ENCODE measurements at places on chromosomes 12 and 14.

GRCh38 chr12:117494833-117495655, 133.6 kb upstream of the NOS1 start:
- H3K4me3 ChIP-seq: no peak overlapping the region
- no peaks in the 10 kb centered on the region for H3K27me3 ChIP-seq
- no peaks in the 10 kb centered on the region for H3K4me1 ChIP-seq
- no peak overlapping the region for H3K27ac ChIP-seq

GRCh38 chr12:68779280-68779679, 28.7 kb upstream of the MDM2 start:
- no peak overlapping the region for H3K27ac ChIP-seq
- H3K36me3 ChIP-seq: no peaks in the 10 kb centered on the region
- DNase-seq: no peak
- H3K4me3 ChIP-seq: no peak overlapping the region
- H3K4me1 ChIP-seq: no peaks in the 10 kb centered on the region
- H3K27me3 ChIP-seq: no peaks in the 10 kb centered on the region

DNA sequence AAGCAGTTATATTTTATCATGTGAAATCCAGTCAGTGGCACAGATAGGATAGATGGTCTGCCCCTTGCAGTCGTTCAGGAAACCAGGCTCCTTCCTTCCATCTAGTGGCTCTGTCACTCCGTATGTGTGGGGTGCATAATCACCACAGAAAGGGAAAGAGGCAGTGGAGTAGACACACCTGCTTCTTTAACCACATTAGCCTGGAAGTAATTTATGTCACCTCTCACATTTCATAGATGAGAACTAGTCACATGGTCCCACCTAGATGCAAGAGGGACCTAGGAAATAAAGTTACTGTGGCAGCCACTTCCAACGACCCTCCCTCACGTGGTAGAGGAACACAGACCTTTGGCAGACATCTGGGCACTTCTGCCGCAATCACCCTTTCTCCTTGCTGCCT, 14.2 kb upstream of the RNU6-8 start:
- H3K36me3 ChIP-seq: no peaks in the 10 kb centered on the region
- H3K27me3 ChIP-seq: no peaks in the 10 kb centered on the region
- H3K4me3 ChIP-seq: no peak overlapping the region
- no peak overlapping the region for H3K27ac ChIP-seq
- no peak for DNase-seq

GRCh38 chr12:52141306-52141705, 50.5 kb downstream of the KRT80 start:
- no peak for DNase-seq
- no peaks in the 10 kb centered on the region for H3K27me3 ChIP-seq
- no peaks in the 10 kb centered on the region for H3K4me1 ChIP-seq

DNA sequence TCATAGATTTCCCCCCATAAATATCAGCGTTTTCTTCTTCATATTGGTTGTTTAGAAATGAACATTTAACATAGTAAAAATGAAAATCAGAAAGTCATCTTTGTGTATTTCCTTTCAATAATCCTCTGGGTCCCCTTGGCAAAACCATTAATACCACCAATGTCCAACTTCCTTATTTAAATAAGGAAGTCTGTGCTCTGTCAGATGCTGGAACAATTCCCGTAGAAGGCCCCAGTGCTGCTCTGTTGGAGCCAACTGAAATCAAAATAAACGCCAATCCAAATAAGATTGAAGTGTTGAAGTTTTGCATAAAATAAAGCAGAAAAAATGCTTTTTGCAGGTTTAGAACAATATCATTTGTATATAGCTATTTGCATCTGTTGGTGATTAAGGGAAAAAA, 93.1 kb downstream of the PPM1H start:
- no peaks in the 10 kb centered on the region for H3K4me1 ChIP-seq
- no peaks in the 10 kb centered on the region for H3K36me3 ChIP-seq
- no peaks in the 10 kb centered on the region for H3K27me3 ChIP-seq
- no peak overlapping the region for H3K27ac ChIP-seq
- H3K4me3 ChIP-seq: no peak overlapping the region
- DNase-seq: no peak

DNA sequence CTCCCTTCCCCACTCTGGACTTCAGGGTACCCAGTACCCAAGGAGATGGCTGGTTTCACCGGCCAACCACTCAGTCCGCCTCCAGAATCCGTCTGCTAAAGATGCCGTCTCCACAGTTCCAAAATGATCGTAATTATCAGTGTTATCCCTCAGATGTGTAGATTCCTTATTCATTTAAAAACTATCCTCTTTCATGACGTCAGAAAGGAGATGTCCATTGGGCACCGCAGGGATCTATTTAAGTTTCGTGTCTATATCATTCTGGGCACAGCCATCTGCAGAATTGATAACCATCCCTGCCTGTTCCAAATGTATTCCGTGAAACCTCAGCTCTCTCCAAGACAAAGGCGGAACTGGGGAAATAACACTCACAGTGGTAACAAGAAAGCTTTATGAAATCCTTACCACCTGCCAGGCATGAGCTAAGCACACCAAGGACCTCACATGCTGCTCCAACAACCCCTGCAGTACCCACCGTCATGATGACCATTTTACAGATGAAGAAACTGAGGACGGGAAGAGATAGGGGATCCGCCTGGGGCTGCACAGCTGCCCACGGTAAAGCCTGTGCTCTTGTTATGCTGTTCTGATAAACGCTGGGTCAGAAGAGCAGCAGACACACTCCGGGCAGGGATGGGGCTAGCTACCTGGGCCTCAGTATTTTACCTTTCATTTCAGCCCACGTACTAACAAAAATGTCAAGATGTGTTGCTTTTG, 90.0 kb downstream of the BCL11B start:
- H3K4me3 ChIP-seq: no peak overlapping the region
- H3K27ac ChIP-seq: no peak overlapping the region
- no peak for DNase-seq
- no peaks in the 10 kb centered on the region for H3K27me3 ChIP-seq
- H3K36me3 ChIP-seq: no peaks in the 10 kb centered on the region

DNA sequence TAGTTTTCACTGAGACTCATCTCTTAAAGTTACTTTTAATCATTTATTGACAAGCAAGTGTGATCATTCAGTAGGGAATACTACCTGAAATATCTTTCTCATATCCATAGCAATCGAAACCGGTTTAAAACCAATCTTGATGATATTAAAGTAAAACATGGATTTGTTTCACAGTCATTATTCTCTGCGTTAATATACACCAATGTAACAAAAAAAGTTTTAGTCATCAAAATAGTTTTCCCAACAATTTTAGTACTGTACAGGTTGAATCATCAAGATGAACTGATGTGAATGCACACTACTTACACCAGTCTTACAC, 137.0 kb upstream of the KRAS start:
- peak overlapping the region; percentile 100 for H3K27ac ChIP-seq
- no peak for DNase-seq
- H3K4me3 ChIP-seq: no peak overlapping the region
- H3K36me3 ChIP-seq: no peaks in the 10 kb centered on the region

DNA sequence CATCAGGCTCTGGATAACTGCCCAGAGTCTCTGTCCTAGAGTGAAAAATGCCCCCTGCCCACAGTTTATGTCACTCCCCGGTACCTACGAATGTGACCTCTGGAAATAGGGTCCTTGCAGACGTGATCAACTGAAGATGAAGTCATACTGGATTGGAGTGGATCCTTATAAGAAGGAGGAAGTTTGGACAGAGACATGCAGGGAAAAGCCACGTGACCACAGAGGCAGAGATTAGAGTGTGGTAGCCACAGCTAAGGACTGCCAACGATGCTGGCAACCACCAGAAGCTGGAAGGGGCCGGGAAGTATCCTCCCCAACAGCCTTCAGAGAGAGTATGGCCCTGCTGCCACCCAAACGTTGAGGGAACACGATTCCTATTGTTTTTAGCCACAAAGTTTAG, 101.2 kb upstream of the NCOR2 start:
- no peaks in the 10 kb centered on the region for H3K36me3 ChIP-seq
- no peak overlapping the region for H3K27ac ChIP-seq
- no peak overlapping the region for H3K4me3 ChIP-seq
- no peaks in the 10 kb centered on the region for H3K4me1 ChIP-seq
- H3K27me3 ChIP-seq: no peaks in the 10 kb centered on the region

DNA sequence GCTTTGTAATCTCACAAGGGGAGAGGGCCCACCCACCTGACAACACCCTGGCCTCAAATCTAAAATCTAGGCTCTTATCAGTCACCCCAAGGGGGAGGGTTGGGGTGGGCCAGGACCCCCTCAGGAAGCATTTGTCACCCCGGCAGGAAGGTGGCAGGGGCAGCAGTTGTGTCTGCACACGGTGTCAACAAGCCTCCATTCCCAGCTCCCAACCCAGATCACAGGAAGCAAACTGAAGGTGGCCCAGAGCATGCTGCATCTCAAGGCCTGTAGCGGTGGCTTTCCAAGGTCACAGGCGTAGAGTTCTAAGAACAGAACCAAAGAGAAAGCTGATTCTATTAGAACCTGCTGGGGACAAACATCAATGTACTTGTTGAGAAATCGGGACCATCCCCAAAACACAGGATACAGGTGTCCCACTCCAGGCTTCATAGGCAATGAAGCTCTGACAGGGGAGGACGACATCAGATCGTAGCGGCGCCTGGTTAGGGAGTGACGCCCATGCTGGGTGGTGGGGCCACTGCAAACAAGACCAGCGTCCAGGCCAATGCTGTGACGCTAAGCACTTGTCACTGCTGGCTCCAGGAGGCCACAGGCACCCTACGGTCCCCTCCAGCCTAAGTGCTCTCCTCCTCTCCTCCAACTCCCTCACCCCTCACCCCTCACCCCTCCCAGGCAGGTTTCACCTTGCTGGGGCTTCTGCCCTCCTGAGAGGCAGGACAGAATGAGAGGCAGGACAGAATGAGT, 52.9 kb downstream of the CCDC88C start:
- no peaks in the 10 kb centered on the region for H3K36me3 ChIP-seq
- no peak overlapping the region for H3K27ac ChIP-seq
- no peak for DNase-seq
- H3K4me1 ChIP-seq: peaks cover 2% of the 10 kb centered on the region
- no peaks in the 10 kb centered on the region for H3K27me3 ChIP-seq

- no peak overlapping the region for H3K4me3 ChIP-seq
- no peak overlapping the region for H3K27ac ChIP-seq
- no peak for DNase-seq
- no peaks in the 10 kb centered on the region for H3K27me3 ChIP-seq
- no peaks in the 10 kb centered on the region for H3K4me1 ChIP-seq
- no peaks in the 10 kb centered on the region for H3K36me3 ChIP-seq
These were observed 445.1 kb upstream of the SYT1 start for GRCh38 chr12:78419513-78419912.

DNA sequence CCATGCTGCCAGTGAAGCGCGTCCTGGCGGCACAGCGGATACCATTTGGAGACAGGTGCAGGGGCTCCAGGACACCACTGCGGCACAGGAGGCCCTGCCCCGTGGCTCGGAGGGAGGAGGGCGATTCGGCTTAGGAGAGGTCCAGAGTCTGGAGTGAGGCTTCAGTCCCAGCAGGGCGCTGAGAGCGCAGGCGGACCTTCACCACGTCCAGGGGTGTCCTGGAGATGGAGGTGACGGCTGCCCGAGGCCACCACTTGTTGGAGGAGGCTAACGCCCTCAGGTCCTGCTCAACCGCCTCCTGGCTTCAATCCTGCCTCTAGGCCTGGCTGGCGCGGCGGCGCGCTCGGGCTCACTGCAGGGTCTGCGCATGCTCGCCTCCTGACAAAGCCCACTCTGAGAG, 45.7 kb downstream of the EIF2S3B start:
- no peak overlapping the region for H3K27ac ChIP-seq
- no peaks in the 10 kb centered on the region for H3K4me1 ChIP-seq
- no peaks in the 10 kb centered on the region for H3K27me3 ChIP-seq
- H3K4me3 ChIP-seq: no peak overlapping the region
- DNase-seq: no peak
- H3K36me3 ChIP-seq: no peaks in the 10 kb centered on the region

DNA sequence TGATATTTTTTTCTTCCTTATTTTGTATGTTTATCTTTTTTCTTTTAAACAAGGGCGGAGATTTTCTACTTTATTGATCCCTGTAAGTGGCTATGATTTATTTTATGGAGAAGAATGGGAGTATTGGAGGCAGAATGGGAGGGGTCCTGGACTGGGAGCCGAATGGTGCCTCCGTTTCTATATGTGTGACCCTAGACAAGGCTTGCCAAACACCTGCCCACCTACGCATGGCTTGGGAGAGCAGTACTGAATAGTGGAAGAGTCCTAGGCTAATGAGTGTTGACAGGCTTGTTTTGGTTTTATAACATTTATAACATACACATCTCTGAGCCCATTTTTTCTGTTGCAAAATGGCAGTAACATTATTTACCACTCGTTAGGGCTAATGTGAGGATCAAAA, 29.0 kb downstream of the STK38L start:
- peaks cover 10% of the 10 kb centered on the region for H3K4me1 ChIP-seq
- no peaks in the 10 kb centered on the region for H3K27me3 ChIP-seq
- H3K36me3 ChIP-seq: no peaks in the 10 kb centered on the region
- H3K27ac ChIP-seq: peak overlapping the region; percentile 14

All from ovary (tissue), 10 donors.